Stimulated activated CD8-positive, alpha-beta memory T cell treated with anti-CD3 and anti-CD28 coated beads, Interleukin-12 subunit alpha, Interleukin-12 subunit beta, amount 100 ng/mL, for 4 hours (primary cell): ENCODE measurements at places on chromosomes 7 and 10.

DNA sequence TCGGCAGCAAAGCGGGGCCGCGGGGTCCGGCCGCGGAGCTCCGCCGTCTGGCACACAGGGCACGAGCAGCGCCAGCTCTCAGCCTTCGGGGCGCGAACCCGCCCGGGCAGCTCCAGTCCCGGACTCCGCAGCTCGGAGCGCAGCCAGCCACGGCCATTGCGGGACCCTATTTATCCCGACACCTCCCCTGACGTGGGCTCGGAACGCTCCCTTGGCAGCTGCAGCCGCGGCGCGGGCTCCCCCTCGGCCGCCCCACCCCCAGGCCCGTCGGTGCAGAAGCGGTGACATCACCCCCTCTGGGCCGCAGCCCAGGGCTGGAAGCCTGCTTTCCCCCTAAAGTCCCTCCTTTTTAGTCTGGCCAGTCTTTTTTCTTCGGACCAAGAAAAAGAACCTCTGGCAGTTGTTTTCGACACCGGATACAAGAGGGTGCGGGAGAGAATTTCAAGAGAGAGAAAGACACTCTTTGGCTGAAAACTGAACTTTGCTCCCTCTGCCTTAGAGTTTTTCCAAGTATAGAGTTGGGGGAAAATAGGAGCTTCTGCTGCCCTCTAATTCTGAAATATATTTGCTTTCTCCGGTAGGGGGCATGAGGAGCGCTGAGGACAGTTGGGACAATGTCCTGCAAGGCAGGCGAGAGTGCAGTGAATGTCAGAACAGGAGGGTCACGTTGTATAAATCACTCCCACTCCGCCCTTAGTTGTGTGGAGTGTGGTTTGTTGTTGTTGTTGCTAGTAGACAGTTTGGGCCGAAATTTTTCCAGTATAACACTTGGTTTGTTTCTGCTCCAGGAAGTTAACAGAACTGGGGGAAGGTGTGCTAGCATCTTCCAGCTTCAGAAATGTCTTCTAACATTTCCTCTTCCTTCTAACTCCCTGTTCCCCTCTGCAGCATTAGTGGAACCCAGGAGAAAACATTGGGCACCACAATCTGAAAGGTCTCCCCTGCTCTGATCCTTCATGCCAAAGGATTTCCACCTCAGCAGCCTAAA lies at the start of gene SFRP4:
Gene SFRP4, minus strand, starts transcription at position 145 of the 988 bp plus-strand sequence. CDS start 280 bp downstream, outside the sequence.
- no peak for DNase-seq

- no peak for DNase-seq
Observed at GRCh38 chr10:25068152-25069058, 52.0 kb downstream of the THNSL1 start.

- DNase-seq: no peak
Observed at GRCh38 chr10:117619223-117619622, 76.7 kb downstream of the EMX2 start.

- no peak for DNase-seq
Observed at GRCh38 chr10:126114884-126115555, 218.7 kb downstream of the FANK1 start.

- no peak for DNase-seq
Observed at GRCh38 chr7:128407751-128408708, 1.8 kb downstream of the IMPDH1 start.

DNA sequence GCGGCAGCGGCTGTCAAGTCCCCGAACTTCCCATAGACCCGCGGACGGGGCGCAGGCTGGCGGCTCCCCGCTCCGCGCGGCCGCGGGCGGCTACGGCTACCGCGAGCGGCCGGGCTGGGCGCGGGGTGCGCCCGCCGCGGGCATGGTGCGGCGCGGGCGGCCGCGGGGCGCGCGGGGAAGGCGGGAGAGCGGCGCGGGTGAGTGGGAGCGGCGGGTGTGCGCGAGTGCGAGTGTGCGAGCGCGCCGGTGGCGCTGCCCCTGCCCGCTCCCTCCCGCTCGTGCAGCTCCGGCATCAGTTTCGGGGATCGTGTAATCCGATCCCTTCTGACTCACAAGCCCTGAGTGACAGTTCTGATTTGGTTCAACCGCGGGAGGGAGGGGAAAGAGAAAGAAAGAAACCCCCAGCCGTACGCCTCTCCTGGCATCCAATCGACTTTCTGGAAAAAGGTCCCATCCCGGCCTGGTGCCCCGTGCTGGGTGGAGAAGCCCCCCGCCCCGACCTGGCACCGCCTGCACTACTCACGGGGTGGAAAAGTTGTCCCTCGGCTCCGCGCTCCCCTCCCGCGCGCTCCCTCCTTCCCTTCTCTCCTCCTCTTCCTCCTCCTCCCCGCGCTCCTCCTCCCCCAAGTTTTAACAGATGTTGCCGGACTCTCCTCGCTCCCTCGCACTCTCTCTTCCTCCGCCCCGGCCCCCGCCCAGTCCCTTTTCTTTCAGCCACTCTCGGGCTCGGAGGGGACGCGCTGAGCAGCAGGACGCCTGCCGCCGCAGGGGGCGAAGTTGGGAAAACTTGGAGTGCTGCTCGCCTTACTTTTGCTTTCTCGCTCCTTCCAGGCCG lies at the start of gene GLI3:
Gene GLI3, minus strand, starts transcription at position 234 of the 835 bp plus-strand sequence. CDS start 13,956 bp downstream, outside the sequence.
- no peak for DNase-seq

DNA sequence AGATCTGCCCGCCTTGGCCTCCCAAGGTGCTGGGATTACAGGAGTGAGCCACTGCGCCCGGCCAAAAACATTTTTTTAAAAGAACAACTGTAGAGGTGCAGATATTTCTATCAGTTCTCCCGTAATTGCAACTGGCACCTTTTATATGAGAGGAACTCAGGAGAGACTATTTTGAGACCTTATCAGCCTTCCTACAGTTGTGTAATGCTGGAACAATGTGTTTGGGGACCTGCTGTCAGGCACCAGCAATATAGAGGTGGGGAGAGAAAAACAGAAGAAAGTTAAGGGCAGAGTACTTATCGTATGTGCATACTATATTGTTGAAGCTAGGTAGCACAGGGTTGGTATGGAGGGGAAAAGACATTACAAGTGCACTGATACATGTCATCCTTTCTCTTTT lies 343.8 kb upstream of the ANKRD30A start:
- no peak for DNase-seq

DNA sequence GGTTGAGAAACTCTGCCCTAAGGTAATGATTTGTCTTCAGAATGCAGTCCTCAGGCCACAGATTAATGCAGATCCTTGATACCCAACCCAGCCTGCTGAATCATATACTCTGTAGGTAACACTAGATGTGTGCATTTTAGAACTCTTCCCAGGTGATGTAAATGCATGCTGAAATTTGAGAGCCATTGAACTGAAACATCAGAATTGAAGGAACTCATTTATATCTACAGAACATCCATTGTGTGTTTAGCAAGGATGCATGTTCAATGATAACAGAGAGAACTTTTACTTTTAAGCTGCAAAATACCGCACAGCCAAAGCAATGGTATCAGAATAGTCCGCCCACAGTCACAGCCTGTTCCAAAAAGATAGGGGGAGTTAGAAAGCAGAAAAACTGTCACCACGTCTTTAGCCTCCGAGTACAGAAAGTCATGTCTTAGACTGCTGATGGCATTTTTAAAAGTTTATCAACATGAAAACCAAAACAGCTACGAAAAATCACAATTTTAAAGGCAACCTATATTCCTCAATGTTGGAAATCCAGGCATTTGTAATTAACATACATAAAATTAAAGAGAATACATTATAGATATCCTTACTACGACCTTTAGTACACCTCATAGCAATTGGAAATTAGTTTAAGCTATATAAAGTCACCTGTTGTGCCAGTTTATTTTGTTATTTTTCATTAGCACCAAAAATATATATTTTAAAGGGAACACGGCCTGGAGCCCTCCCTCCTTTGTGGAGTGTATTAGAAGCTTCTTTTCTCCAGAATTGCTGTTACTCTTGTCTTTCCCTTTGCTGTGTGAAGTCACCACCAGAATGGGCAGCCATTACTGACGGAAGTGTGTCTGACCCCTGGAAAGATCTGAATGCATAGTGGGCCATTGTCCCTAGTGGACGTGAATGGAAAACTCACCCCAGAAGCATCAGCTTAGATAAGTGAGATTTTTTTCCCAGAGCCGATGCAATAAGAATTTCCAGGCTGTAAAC lies 65.8 kb upstream of the PRKAR2B start:
- DNase-seq: no peak

DNA sequence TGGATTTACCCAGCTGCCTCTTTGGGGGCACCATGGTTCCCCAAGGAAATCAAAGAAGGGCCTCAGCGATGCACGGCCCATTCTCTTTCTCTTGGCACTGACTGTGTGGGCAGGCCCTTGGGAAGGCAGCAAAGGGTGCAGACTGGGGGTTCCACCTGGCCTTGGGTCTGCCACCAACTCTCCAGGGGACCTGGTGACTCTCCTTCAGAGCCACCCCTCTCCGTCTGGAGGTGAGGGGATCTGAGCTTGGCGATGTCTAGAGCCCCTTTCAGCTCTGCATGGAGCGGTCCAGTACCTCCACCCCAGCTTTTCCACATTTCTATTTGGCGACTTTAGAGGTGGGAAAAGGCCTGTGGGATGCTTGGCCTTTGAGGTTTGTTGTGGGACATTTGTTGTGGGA lies 69.1 kb downstream of the C10orf120 start:
- DNase-seq: no peak

DNA sequence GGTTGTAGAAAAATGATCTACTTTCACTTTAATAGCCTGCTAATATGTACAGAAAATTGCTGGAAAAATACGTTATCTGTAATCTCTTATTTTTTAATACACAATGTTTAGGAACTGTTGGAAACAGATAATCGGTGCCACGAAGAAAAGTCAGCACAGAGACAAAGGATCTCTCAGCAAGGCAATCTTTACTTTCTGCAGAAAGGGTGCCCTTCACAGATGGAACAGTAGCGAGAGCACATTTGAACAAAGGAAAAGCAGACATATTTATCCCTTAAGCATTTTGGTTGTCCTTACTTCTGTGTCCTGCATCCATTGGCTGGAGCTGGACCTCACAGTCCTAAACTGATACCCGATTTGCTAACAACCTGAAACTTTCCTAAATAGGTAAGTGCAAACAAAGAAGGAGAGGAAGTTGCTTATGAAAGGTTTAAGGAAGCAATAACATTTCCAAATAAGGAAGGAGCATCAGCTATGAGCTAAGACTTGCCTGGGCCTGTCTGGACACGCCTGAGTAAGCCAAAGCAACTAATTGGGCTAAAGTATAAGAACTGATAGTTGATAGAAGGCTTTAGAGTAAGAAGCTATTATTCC lies 640.0 kb downstream of the SH2D4B start:
- no peak for DNase-seq

GRCh38 chr7:151197932-151198331 lies 10.9 kb upstream of the ASB10 start:
- DNase-seq: no peak

DNA sequence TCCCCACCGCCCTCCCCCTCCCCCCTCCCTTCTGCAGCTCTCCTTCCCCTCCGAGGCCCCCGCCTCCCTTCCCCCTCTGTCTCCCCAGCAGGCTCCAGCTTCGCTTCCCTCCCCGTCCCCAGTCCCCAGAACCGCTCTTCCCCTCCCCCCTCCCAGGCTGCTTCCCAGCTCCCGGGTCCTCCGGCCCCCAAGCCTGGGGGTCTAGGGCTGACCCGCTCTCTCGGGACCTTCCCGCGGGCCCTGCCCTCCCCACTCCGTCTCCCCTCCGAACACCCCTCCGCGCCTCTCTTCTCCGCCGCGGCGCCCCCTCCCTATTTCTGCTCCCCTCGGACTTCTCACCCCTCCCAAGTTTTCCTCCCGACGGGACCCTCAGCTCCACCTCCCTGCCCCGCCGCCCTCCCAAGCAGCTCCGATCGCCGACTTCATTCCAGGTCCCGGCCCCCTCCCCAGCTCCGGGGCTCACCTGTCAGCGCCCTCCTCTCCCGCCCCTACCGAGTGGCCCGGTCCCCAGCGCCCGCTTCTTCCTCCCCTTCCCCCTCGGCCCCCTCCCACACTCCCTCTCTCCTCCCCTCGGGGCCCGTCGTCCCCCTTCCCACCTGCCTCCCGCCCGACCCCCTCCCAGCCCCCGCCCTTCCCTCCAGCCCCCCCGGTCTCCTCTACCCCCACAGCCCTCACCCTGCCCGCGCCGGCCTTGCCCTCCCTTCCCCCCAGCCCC lies 990 bp downstream of the ZNF467 start:
- no peak for DNase-seq

DNA sequence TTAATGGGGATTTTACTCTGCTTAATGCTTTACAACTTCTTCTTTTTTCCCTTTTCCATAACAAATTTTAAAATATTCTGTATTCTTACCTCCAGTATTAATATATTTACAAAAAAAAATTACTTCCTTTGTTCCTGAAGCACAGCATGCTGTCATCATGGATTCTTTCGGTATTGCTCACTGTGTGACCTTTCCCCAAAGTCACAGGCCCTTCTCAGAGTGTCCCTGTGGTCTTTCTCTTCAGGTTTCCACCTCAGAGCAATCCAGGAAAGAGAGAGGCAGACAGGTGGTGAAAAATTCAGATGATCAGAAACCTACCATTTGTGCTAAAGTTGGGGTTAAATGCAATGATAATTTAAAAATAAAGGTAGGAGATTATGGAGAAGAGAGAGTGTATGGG lies 13.0 kb downstream of the AOAH start:
- no peak for DNase-seq

- no peak for DNase-seq
Observed at GRCh38 chr10:62584731-62585130, 210.6 kb downstream of the ZNF365 start.

DNA sequence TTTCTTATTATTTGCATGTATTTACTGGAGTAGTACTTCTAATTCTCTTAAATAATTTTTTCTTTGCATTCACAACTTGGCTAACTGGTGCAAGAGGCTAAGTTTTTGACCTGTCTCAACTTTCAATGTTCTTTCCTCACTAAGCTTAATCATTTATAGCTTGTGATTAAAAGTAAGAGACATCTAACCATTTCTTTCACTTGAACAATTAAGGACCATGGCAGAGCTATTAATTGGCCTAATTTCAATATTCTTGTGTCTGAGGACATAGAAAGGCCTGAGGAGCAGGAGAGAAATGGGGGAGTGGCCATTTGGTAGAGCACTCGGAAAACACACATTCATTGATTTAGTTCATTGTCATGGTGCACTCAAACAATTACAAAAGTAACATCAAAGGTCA lies 141.4 kb upstream of the TMEM196 start:
- no peak for DNase-seq

- no peak for DNase-seq
Observed at GRCh38 chr7:20447021-20447650, 116.4 kb downstream of the ITGB8 start.

- no peak for DNase-seq
Observed at GRCh38 chr7:111788286-111789047, 226.2 kb upstream of the IMMP2L start.

- DNase-seq: no peak
Observed at GRCh38 chr7:42070068-42070467, 166.9 kb downstream of the GLI3 start.

DNA sequence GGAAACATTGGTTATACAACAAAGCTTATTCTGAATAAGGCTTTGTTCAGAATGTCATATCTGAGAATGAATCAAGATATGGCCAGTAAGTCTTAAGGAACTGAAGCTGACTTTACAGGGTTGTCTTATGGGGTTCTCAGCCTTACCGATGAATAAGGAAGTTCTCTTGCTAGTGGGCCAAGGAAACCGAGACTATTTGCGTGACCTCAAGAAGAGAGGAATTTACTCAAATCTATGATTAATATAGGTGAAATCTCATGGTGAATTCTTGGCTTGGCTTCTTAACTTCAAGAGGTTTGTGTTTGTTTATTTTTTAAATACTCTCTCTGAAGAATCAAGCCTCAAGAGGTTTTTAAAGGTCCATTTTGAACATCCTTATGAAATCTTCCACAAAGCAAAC lies 4.7 kb upstream of the MRLN start:
- DNase-seq: no peak
